CD8-positive, alpha-beta memory T cell (primary cell): ENCODE measurements at places on chromosomes 1 and 21.

DNA sequence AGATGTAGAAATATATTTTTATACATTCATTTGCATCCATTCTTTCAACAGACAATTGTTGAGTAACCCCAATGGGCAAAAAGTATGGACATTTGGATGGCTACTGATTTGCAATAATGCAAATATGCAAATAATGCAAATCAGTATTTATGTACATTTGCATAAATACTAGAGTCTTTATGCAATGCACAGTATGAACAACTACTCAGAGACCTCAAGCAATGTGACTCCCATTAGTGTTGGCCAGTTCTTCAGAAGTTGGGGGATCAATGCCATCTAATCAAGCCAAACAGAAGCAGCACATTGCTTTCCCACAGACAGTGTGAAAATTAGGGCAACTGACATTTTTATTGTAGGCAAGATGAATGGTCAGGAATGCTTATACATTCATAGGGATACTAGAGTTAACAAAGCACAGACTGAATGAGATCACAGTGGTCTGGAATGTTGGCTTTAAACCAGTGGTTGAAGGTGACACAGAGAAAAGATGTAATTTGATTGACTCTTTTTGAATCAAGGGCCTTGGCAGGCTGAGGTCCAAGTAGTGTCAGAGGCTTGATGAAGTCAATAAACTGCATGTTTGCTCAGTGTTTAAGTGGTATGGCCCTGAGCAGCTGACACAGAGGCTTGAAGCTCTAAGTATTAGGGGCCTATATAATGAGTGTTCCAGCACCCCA lies 256.6 kb downstream of the CTH start:
- no peak for DNase-seq

- DNase-seq: no peak
Measured at GRCh38 chr21:27827972-27828371, 861.1 kb upstream of the ADAMTS5 start.

- DNase-seq: no peak
Measured at GRCh38 chr1:70916034-70916427, 131.6 kb downstream of the PTGER3 start.

- DNase-seq: no peak
Measured at GRCh38 chr1:63322114-63322943, at the start of gene FOXD3. Gene FOXD3, plus strand, starts transcription at chr1:63322567. Its CDS starts 492 bp downstream, at chr1:63323059.

DNA sequence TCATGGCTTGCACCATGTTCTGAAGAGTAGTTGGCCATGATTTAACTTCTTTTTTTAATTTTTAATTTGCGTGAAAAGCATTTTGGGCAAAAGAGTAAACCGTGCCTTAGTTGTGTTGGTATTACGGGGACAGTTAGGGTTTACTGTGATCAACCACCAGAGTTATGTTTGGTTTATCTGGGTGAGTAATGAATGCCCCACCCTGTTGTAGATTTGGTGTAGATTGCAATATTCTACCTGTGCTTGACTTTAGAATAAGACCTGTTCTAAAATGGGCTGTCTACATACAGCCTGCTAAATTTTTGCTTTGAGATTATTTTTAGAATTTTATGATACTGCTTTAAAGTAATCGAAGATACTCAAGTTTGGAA lies 1.4 kb downstream of the USP25 start:
- DNase-seq: no peak

- no peak for DNase-seq
Measured at GRCh38 chr1:210726621-210727020, 397.9 kb downstream of the HHAT start.

DNA sequence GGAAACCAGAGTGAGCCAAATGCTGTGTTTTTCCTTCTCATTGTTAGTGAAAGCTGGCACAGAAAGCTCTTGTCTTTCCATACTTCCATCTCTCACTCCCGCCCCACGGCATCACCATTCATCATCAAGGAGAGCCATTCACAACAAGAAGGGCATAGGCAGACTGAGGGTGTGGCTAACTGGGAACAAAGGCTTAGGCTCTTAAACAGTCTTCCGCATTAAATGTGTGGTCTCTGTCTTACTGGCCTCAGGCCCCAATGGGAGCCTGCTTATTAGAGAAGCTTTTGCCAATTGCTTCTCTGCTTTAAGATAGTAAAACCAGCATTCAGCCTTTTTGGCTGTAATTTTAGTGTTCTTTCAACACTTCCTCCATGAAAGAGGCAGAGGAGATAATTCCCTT lies 51.4 kb downstream of the TNFSF18 start:
- no peak for DNase-seq
